ENCODE measurements at places on chromosomes 7 and 10.

GRCh38 chr7:12879139-12879538, 191.7 kb downstream of the ARL4A start:
- no peak for ATAC-seq

GRCh38 chr10:113005380-113005779, 55.3 kb downstream of the TCF7L2 start:
- ATAC-seq: no peak

DNA sequence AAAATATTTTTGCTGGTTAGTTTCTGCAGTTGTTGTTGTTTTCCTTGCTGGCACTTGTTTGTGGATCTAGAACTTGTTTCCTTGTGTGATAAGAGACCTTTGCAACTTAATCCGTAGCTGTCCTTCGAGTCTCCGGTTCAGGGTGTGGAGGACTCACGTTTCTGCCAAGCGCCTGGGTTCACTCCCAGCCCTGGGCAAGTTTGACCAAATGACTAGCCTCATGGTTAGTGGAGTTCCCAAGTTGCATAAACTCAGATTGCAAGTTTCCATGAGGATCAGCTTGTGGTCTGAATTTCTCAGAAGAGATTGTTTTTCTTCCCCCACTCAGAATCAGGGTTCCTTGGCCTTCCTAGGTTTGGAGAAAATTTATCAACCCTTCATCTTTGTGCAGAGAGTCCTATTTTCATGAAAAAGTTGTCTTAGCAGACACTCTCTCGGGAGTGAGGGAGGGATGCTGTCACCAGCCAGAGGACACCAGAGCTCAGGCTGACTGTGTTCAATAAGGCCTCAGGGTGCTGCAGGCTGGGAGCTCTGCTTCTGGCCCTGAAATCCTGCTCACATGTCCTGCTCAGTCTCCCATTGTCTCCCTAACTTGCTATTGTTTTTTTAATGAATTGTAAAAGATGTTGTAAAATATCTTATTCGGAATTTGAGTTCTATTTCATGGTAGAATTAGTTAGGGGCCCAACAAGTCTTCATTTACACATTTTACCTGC, 377.7 kb upstream of the KLF6 start:
- no peak for ATAC-seq

DNA sequence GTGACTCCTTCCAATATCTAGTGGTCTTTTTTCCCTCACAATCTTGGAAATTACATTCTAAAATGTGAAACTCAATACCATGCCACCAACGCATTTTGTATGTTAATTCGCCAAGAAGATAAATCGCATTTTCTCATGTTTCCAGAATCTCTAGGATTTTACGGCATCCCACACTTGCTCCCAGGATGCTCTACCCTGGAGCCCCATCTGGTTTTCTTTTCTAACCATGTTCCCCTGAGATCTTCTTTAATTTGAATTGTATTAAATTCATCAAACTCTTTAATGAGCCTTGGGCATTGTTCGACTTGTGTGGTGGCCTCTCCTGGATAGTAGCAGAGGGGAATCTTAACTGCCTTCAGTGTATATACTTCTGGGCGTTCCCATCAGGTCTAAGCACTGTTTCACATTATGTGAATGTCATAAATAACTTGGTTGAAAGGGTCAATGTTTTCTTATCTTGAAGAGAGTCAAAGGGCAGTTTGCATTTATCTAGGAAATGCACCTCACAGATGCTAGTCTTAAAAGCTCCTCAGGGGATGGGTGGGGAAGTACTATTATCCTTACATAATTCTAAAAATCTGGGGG, 169.1 kb upstream of the MEOX2 start:
- no peak for ATAC-seq

- ATAC-seq: no peak
These were observed 45.8 kb upstream of the PRSS58 start for GRCh38 chr7:142303650-142304049.

DNA sequence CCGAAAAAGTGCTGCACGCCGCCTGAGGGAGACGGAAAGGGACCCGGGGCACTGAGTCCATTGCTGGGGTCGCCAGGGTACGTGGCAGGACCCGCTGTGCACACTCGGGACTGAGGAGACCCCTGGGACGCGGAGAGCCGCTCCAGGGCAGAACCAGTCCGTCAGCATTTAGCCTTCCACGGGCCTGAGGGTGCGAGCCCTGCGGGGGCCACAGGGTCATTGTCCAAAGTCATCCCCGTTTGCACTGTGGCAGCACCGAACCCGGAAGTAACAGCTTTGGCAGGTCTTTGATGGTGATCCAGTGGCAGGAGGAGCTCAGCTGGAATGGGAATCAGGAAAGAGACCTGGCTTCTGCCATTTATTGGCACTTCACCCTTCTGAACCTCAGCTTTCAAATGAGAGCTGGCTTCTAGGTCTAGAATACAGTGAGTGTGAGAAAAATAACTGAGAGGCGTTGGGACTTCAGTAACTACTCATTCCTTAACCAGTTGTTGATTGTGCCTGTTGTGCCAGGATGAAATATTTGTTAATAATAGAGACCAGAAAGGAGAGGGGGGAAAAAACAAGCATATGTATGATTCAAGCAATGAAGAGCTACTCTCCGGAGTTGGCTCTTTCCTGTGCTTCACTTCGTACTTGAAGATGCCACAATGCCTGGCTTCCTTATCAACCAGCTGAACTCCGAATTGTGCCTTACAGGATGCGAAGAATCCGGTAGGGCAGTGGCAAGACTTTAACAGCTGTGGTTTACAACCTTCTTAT, 811 bp upstream of the ARHGAP12 start:
- peak; percentile 35 for ATAC-seq

GRCh38 chr10:6543431-6544005, 36.6 kb downstream of the PRKCQ start:
- no peak for ATAC-seq

GRCh38 chr10:116768786-116769185, 26.4 kb upstream of the HSPA12A start:
- peak; percentile 78 for ATAC-seq

GRCh38 chr10:34613491-34613890, 201.6 kb downstream of the PARD3 start:
- ATAC-seq: no peak

GRCh38 chr7:52962402-52963076, 72.9 kb upstream of the POM121L12 start:
- no peak for ATAC-seq

DNA sequence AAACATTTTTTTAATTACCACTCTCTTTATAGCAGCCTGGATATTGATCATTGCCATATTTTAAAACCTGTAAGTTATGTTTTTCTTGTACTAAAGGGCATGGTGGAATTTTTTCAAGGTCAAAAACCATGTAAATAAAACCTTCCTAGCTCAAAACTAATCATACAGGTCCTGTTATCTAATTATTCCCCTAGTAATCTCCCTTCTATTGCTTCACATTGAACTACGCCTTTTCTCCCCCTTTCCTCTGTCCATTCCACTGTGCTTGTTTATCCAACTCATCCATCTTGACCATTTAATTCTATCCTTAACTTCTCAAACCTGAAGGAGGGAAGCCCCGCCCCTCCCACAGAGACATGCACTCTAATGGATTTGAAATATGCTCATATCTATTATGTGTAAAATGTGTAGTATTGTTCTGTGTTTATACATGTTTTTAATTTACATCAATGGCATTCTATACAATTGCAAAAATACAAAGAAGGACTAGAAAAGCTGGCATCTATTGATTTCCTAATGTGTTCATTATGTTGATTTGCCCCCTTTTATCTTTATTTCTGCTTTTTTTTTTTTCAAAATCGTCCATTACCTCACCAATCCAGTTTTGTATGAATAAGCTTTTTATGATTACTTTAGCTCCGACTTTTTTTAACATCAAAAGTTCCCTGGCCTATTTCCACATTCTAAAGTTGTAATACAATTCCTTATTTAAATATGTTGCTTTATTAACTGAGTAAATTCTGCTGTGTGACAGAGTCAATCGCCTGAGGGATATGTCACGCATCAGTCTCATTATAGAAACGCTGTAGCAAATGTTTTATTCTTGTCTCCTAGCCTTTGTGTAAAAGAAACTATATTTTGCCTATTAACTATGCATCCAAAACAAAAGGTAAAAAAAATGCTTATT, 61.0 kb downstream of the MET start:
- ATAC-seq: no peak
